CD4-positive, alpha-beta T cell treated with Interleukin-4 for 1 hour (primary cell): ENCODE measurements at places on chromosomes 16 and 17.

GRCh38 chr16:23827057-23827456, 8.7 kb upstream of the PRKCB start:
- no peak for DNase-seq

GRCh38 chr16:59634951-59635350, 900.8 kb upstream of the GOT2 start:
- DNase-seq, result no peak

DNA sequence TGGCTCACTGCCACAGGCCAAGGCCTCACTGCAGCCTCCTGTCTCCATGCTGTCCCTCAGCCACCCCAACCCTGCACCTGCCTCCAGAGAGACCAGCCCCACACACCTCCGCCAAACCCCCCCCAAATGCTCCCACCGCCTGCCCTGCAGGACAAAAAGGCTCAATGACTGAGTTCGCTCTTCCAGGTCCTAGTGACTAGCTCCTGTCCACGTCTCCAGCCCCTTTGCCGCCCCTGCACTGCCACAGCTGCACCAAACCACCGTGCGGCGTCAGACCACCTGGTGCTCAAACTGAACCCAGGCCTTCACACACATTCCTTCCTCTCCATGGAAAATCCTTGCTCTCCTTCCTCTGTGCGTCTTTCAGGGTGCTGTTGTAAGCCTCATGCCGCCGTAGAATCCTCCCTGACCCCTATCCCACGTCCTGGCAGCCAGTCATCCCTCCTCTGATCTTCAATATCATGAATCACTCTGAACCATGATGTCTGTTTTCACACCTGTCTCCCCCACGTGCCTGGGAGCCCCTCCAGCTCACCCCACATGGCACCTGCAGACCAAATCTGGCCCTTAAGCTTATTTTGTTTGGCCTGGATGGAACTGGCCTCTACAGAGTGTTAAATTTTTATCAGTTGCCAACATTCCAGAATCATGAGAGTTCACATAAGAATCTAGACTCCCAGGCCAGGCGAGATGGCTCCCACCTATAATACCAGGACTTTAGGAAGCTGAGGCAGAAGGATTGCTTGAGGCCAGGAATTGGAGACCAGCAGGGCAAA, 4.3 kb upstream of the GSG1L start:
- DNase-seq, result no peak

DNA sequence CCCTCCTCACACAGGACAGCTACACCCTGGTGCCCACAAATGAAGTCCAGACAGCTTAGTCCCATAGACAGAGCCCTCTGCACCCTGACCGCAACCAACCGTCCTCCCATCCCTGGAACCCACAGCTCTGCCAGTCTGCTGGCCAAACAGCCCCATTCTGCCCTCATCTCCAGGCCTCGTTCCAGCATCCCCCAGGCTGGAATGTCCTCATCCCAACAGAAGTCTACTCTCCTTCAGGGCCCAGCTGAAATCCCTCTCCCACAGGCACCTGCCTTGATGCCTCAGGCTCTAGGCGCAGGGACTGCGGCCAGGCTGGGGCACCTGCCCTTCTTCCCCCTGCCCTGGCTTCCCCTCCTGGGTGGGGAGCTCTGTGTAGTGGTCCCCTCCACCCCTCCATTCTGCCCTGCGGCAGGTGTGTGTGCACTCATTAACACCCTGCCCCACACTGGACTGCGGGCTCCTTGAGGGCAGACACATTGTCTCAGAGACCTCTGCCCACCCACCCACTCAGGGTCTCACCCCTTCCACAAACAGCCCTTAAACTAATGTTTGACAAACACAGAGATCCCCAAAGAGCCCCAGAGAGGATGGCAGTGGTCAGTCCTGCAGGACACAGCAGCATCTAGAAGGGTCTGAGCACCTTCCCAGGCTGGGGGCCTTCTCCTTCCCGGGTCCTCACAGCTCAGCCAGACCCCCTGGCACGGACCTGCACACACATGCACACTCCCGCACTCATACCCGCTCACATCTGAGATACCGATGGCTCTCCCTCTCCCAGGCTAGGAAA, 820 bp downstream of the GRIN2C start:
- no peak for DNase-seq

GRCh38 chr17:72518753-72519597, 398.2 kb downstream of the SOX9 start:
- DNase-seq, result no peak

DNA sequence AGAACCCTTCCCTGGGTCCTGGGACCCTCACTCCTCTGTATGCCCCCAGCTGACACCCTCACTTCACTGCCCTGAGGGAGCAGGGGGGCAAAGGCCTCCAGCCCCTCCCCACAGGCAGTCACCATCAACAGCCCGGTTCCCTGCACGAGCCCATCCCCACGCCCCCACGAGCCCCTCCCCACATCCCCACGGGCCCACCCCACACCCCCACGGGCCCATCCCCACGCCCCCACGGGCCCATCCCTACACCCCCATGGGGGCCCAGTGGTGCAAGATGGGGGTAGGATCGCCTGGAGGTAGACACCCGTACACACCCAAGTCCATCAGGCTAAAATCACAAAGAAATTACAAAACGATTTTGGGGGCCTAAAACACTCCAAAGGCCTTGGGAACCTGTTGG, 42.3 kb downstream of the LMF1 start:
- no peak for DNase-seq

GRCh38 chr17:77011173-77012011, 129.4 kb upstream of the SEC14L1 start:
- peak; percentile 62 for DNase-seq

GRCh38 chr16:85553436-85554113, 59.5 kb upstream of the GSE1 start:
- peak; percentile 57 for DNase-seq

DNA sequence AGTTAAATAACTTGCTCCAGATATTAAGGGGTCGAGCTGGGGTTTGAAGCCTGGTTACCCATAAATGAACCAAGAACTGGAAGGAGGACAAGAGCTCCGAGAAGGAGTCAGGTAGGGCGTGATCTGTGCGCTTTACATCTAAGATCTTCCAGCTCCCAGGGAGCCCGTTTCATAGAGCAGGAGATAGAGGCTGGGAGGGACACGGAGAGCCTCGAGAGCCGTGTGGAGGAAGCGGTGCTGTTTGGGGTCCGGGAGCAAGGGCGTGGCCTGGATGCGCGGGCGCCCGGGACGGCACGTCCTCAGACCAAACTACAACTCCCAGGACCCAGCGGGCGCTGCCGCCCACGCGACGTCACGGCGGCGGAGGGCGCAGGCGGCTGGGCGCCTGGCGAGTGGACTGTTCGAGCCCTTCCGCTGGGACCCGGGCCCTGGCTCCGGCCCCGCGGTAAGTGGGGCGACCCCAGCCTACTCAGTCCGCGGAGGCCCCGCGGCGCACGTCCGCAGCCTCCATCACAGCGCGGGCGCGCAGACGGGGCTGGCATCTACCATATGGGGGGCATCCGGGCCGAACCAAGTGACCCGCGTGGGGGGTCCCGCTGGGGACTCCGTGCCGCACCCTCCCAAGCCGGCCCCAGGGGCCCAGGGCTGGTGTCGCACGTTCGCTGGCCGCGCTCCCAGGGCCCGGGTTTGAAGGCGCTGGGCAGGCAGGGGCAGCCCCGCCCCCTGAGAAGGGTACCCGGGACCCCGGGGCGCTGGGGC, at the start of gene BCKDK:
Gene BCKDK (plus strand): TSS at position 352 of the 759 bp plus-strand sequence. CDS start 838 bp downstream, outside the sequence.
- DNase-seq, result peak; percentile 65

DNA sequence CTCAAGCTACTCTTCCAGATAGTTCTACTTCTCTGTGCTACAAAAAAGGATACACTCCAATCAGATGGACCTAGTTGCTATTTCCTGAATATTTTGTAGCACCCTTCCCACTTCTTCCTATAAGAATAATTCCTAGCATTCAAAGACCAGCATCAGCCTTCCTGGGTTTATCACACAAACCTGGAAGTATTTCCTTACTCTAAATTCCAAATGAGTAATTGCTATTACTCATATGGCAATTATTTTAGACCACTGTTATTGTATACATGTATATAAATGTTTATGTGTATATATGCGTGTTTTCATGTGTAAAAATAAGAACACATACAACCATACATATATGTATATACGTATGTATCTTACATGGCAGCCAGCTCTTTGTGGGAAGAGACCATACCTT, 130.6 kb downstream of the MYO1D start:
- DNase-seq, result no peak

DNA sequence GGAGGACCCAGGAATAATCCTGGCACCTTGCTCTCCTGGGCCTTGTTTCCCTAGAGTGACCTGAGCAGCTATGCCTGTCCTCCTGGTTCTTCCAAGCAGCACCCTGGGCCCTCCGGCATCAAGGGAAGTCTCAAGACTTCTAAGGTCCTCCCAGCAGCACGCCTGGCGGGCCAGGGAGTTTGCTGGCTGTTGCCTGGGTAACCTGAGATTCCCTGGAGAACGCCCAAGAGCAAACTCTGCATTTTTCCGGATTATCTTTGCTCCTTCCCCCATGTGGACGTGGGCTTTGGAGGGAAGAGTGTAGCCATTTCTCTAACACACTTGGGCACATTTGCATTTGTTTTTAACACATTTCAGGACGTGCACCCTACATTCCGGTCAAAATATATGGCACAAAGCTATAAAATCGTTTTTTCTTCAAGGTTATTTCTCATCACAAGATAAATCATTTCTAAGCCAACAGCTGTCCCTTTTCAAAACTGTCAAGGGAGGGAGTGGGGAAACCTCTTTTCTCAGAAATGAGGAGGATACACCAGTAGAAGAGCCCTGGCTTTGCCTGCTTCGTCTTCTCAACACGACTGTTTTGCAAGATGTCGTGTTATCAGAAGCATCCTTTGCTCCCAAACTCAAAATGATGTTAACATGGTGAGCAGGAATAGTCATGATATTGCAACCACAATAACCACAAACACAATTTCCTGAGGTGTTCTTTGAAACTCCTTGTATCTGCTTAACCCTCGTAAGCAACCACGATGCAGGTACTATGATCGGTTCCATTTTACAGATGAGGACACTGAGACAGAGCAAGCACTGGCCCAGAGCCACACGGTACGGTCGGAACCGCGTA, 116.5 kb downstream of the ADCY9 start:
- DNase-seq, result peak; percentile 15

DNA sequence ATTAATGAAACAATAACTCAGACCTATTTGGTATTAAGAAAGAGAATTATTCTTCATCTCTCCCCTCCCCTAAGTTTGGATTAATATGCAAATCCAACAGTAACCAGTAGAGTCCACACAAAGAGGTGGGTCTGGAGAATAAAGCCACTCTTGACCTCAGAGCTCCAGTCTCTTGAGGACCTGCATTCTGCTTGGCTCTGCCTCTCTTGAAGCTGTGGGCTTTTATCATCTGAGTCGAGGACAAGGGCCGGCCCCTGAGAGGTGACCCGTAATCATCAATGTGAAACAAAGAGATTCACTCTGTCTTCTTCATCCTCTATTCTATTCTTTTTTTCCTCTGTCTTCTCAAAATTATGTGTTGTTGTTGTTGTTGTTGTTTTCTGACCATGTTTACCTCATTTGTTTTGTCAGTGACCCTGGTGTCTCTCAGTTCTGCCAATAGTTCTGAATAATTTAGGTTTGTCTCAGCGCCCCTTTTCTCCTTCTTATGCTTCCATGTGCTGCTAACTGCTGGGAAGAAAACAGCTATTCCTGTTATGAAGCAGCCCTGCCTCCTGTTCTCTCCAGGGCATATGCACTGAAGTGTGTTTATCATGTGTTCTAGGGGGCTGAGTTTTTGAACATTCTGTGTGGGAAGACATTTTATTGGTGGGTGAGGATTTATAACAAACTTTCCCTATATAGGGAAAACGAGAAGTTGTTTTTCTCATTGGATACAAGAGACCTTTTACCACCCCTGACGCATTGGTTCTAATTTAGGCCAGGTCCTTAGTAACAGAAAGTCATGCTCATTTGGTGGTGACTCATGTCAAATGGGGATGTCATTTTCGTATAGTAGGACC, 135.8 kb downstream of the TRIM37 start:
- no peak for DNase-seq

DNA sequence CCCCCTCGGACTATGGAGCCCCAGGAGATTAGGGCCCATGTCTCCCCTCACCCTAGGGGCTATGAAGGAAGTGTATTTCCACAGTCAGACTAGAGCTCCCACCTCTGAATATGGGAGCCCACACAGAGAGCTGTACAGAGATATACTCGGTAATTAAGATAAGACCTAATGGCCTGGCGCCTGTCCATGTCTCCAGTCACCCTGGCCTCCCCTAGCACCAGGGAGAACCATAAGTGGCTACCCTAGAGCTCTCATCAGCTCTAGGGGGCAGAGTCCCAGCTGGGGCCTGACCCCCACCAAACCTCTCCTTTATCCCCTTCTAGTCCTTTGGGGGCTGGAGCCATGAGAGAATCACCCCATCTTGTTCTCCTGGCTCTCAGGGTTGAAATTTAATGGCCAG, 2.4 kb downstream of the TMEM101 start:
- DNase-seq, result no peak

GRCh38 chr17:60744355-60744966, 66.8 kb downstream of the BCAS3 start:
- no peak for DNase-seq

DNA sequence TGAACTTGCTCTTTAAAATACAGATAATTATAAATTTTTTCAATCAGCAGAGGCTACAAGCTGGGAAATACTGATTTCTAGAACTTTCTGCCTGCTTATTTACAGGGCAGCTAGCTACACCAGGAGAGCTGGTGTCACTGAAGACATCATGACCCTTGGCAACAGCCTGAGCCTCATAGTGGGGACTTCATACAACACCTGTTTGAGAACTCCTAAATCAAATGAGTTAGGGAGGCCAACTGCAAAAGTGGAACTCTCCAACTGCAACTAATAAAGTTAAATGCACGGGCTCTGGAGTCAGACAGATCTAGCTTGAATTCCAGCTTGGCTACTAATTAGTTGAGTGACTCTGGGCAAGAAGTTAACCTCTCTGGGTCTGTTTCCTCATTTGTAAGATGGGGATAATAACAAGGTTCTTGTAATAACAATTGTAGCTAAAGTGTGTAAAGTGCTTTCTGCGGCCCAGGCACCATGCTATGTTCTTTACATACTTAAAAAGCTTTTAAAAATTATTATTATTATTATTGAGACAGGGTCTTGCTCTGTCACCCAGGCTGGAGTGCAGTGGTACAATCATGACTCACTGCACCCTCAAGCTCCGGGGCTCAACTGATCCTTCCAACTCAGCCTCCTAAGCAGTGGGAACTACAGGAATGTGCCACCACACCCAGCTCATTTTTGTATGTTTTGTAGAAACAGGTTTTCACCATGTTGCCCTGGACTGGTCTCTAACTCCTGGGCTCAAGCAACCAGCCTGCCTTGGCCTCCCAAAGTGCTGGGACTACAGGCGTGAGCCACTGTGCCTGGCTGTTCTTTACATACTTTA, 33.4 kb downstream of the VAC14 start:
- no peak for DNase-seq
